AG09309 (cell line): ENCODE measurements at places on chromosomes 12 and 14.

- DNase-seq: no peak
Observed at GRCh38 chr12:28063355-28063880, 90.9 kb upstream of the PTHLH start.

GRCh38 chr12:85820101-85820500 lies 16.1 kb downstream of the RASSF9 start:
- DNase-seq: no peak

DNA sequence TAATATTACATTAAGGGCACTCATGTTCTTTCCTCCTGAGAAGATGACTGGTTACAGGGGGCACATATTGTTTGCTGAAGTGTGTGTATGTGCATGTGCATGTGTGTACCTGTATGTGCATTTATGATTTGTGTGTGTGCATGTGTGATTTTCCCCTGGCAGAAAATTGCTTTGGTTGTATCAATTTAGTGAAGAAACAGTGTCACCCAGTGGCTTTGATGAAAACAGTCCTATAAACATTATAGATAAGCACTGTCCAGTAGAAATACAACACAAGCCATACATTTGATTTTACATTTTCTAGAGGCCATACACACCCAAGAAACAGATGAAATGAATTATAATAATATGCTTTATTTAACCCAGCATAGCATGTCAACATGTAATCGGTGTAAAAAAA lies 8.6 kb downstream of the PDE3A start:
- DNase-seq: no peak

DNA sequence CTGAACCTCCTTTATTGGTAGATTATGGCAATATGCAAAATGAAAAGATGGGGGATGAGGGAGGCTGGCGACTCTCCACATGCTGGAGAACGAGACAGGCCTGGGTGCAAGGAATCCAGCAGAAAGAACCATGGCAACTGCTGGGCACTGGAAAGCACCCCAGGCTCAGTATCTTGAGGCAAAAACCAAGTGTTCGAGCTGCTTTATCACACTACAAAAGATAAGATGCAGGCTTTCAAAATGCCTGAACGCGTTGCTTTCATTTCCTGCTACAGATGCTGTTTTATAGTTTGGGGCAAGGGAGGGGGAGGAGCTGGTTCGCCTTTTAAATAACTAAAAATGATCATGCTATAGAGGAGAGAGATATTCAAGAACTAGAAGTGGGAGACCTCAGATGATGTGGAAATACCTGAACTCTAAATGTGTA lies 38.9 kb downstream of the NIN start:
- no peak for DNase-seq

DNA sequence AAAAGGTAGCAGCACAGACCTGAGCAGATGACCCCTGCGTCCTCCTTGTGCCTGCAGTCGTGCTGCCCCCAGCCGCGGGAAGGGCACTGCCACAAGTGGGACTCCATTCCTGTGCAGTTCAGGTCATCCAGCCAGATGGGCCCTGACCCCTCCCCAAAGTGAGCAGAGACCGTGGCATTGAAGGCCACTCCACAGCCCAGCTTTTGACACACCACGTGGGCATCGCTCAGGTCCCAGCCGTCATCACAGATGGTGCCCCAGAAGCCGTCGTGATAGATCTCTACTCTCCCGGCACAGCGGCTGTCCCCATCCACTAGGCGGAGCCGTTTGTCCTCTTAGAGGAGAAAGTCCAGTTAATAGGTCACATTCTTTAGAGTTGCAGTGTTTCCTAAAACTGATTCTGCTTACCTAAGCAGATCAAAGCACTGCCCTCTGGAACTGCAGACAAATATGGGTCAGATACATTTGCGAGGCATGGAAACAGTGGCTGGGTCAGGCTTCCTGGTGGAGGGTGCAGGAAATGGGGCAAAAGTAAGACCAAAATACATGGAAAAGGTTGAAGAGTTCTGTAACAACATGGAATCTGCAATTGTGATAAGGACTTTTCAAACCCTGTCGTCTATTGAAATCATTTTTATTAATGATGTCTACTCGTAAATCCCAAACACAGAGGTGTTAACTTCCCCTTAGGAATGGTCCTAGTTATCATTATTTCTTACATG lies 69.4 kb downstream of the CD163L1 start:
- peak; percentile 1 for DNase-seq

- DNase-seq: no peak
Observed at GRCh38 chr12:29706311-29706710, 77.4 kb downstream of the TMTC1 start.
